ENCODE measurements at places on chromosomes 16 and 17.

DNA sequence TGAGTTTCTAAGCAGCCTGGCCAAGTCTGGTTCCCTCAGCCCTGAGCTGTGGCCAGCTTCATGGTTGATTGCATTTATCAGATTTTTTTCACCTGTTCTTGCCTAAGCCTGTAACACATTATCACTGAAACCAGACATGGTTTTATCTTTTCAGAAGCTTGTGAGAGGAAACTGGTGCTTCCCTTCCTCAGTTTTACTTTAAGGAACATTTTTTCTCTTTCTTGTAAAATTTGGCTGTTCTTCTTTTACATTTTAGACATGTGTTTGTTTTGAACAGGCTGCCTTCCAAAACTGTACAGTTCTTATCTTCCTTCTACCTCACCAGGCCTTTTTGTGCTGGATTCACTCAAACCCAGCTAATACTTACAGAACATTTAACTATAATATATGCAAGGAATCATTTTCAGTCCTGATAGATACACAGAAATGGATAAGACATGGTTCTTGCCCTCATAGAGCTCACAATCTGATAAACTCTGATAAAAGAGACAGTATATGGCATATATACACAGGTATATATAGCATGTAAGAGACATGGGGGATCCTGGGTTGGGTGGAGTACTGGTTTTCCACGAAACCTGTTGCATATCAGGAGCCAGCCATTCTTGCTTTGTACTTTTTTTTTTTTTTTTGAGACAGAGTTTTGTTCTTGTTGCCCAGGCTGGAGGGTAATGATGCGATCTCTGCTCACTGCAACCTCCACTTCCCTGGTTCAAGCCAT is 44.5 kb downstream of the ZNRF1 start:
- no peak for DNase-seq

GRCh38 chr16:47144559-47144877 is 773 bp upstream of the NETO2 start:
- DNase-seq, result no peak

DNA sequence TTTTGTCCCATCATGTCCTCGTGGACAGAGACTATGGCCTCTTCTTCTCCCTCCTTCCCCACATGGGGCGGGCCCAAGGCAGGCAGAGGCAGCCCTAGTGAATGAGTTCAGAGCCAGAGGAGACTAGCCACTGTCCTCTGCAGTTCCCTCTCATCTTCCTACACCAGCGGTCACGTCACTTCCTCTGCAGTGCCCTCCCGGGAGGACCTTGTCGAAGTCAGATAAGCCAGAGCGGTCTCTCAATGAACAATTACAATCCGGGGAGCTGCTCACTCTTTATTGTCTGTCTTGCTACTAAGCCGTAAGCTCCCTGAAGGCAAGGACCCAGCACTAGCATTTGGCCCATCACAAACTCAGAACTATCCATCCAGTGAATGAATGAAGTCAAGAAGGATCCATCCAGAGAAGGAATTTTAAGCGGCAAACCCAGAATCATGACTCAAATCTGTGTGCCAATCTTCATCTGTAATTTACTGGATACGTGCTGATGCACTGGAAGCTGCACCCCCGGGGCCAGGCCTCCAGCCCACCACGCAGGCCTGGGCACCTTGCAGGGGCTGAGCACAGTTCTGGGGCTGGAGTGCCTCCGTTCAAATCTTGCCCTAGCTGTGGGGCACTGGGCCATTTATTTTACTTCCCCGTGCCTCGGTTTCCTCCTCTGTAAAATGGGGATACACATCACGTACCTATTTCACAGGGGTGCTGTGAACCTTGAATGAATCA is 18.1 kb downstream of the ZNF423 start:
- DNase-seq, result no peak

DNA sequence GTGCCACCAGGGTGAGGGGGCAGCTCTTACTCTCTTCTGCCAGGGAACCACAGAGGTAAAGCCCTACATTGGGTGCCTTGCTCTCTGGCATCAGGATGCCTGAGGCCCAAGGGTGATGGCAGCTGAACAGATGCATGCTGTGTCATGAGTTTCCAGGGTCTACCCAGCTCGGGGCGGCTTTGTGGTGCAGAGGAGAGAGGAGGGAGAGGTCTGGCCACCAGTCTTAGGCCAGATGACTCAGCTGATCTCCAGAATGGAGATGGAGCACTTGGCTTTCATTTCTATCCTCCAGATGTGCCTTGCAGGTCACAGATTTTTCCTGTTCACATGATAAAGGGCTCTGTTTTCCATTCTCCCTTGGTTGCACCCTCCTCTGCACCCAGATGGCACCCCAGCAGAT is 23.6 kb upstream of the USP22 start:
- DNase-seq, result no peak

DNA sequence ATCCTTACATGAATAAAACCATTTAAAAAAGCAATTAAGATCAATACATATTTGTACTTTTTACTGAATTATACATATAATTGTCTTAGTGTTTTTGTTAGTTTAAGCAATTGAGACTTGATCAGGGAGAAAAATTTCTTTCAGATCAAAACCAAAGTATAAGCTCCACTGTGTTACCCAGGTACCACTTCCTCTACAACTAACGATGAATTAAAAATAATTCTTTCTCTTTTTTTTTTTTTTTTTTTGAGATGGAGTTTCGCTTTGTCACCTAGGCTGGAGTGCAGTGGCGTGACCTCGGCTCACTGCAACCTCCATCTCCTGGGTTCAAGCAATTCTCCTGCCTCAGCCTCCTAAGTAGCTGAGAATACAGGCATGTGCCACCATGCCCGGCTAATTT is 6.8 kb downstream of the FBXO47 start:
- DNase-seq, result no peak

DNA sequence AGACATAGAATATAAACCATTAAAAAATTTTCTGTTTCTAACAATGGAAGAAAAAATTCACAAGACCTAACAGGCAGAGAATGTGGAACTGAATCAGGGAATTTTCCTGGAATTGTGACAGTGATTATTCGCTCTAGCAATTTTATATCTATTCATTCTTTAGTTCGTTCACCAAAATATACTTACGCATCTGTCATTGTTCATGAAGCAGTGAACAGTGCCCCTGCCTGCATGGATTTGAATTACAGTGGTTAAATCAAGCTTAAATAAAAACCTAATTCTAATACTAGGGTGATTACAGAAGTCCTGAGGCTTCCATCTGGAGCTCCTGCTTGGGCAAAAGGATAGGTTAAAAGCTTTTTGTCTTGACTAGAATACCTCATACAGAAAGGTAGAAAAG is 48.6 kb downstream of the ABCA8 start:
- DNase-seq, result no peak

DNA sequence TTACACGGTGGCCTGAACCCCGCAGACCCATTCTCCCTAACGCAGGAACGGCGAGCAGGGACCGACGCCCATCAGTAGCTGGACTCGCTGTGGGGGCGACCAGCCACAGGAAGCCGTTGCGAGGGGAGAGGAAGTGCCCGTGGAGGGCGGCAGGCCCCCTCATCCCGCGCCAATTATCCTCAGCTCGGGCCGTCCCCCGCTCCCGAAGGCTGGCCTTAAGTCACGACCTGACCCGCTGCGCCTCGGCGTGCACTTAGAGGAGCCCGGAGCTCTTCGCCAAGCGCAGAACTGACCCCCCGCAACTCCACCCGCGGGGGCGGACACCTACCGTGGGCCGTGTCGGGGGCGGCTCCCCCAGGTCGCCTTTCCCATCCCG is 401 bp downstream of the ARL16 start:
- no peak for DNase-seq

Data from activated T-cell treated with anti-CD3 and anti-CD28 coated beads, Interleukin-2, amount 50 U/mL, for 48 hours (primary cell).